ENCODE measurements at places on chromosomes 4 and X. TPM values are rescaled to one million over a fixed set of nuclear protein-coding genes. Genes with fewer than 3 reads are reported as not detected.

GPRASP3 gene
- 19.4 TPM for total RNA-seq

- DNase-seq, result peak; percentile 24
Measured at GRCh38 chr4:54090804-54091623, 8.9 kb upstream of the GSX2 start.

DNA sequence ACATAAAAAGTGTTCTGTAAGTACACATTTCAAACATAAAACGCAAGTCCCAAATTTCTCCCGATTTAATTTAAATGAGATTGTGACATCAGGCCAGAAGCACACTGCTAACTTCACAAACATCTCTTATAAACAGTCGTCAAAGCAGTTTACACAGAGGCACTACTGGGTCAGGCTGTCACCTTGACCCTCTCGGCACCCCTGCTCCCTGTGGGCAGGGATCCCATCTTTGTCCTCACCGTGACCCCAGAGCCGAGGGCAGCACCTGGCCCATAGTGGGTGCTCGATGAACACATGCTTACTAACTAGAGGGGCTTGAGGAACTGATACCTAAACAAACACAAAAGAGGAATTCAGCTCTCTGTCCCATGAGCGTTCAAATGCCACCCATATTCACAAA, 22.2 kb downstream of the QDPR start:
- no peak for DNase-seq

DNA sequence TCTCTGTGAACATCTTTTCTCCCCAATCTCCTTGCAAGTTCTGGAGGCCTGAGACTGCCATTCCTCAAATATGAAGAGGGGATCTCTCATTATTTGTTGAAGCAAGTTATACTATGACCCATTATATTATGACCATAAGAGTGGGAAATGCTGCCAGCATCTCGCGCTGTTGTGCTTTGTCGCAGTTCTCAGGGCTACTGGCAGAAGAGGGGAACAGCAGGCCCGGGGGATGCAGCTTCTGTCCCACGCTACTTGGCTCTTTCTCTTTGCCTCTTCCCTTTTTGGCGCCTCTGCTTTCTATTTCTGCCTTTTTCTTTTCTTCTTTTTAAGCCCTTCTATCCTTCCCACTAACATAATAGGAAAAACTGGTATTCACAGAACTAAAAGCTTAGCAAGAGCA, 64.2 kb downstream of the GEMIN8 start:
- DNase-seq, result no peak

ETFDH gene
- 11.5 TPM for total RNA-seq

- DNase-seq, result no peak
Measured at GRCh38 chrX:52811065-52811625, at the start of gene XAGE5. XAGE5 (plus strand) TSS chrX:52811287; CDS start chrX:52812567, 1,280 bp downstream.

DNA sequence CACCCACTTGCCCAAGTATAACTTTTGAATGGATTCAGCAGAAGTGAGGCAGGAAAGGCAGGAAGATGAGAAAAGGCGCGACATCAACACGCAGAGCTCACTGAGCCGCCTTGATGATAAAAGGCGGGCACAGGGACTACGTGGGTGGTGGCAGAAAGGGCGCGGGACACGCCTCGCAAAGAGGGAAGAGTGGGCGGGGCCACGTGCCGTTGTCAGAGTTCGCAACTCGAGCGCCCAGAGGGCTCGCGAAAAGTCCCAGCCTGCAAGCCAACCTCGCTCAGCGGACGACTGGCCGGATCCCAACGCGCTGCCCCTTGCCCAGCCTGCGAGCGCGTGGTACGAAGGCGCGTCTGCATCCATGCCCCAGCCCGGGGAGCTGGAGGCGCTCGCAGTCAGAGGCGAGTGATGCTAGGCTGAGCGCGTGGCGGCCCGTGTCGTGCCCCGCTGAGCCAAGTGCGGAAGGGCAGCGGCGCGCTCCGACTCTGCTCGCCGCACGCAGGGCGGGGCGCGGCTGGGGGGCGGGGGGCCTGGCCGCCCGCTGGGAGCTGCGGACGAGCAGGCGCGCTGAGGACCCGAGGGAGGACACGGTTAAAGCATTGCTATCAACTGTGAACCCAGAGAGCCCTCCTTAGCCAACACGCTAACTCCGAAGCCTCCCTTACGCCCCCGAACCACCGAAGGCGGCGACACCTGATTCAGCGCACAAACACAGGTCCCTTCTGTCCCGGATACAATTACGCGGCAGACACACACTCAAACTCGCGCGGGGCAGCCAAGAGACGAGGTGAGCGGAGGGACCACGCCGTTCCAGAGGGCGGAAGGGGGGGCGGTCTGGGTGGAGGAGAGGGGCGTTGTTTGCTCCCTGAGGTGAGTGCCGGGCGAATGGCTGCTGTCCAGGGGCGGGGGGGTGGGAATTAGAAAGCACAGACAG, at the start of gene UGT8:
Gene UGT8 (plus strand): TSS at position 617 of the 931 bp plus-strand sequence. CDS start 24,074 bp downstream, outside the sequence.
- DNase-seq, result peak; percentile 74

- no peak for DNase-seq
Measured at GRCh38 chr4:177320721-177321120, 11.0 kb downstream of the NEIL3 start.

DNA sequence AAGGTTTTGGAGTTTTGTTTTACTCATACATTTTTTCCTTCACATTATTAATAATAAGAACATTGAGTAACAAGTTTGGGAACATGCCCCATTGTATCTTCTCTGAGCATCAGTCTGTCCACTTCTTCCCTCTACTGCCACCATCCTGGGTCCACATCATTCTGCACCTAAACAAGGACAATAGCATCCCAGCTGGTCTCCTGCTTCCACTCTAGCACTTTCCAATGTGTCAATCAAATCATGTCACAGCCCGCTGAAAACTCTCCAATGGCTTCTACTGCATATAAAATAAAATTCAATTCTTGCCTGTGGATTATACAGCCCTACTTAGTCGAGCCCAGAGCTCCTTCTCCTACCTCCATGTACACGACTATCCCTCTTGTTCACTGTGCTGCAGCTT, 66.8 kb upstream of the RBPJ start:
- DNase-seq, result no peak

RAB33B gene
- 5.0 TPM for total RNA-seq

NPFFR2 gene
- total RNA-seq, result not detected

DNA sequence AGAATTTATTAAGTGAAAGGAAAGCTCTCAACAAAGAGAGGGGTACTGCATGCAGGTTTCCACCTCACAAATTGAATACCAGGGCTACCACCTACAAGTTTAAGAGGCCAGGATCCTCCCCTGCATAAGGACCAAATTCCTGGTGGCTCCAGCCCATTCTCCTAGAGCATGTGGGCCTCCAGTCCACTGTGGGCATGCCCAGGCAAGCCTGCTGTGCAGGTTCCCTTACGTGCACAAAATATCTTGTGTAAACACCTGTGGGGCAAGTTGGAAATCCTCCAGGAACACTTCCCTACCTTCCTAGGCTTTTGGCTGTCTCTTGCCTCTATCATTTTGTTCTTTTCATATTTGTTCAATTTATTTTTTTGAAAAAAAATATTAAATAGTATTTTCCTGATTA, 724.3 kb downstream of the ARAP2 start:
- DNase-seq, result no peak

PDLIM3 gene
- total RNA-seq, result 262 TPM

- no peak for DNase-seq
Measured at GRCh38 chr4:173424899-173425805, 26.2 kb upstream of the SCRG1 start.

- DNase-seq, result peak; percentile 75
Measured at GRCh38 chrX:16436348-16437188, 213.4 kb upstream of the S100G start.

GRCh38 chr4:46016306-46016705, 107.5 kb downstream of the GABRG1 start:
- no peak for DNase-seq

GRCh38 chrX:69138512-69138911, 26.7 kb downstream of the PJA1 start:
- DNase-seq, result no peak

- no peak for DNase-seq
Measured at GRCh38 chr4:22689428-22689827, 3.3 kb upstream of the GBA3 start.

GRCh38 chr4:80989921-80990544, 40.5 kb upstream of the BMP3 start:
- DNase-seq, result no peak

DCX gene
- total RNA-seq, result 614 TPM

PCSK1N gene
- 127 TPM for total RNA-seq

PAGE2B gene
- total RNA-seq, result not detected

GRCh38 chrX:19188566-19188965, 66.3 kb upstream of the ADGRG2 start:
- DNase-seq, result no peak

CXorf65 gene
- total RNA-seq, result not detected

PCDH18 gene
- 7.4 TPM for total RNA-seq

GRCh38 chr4:145614233-145614610, 5.0 kb upstream of the MMAA start:
- DNase-seq, result no peak

DNA sequence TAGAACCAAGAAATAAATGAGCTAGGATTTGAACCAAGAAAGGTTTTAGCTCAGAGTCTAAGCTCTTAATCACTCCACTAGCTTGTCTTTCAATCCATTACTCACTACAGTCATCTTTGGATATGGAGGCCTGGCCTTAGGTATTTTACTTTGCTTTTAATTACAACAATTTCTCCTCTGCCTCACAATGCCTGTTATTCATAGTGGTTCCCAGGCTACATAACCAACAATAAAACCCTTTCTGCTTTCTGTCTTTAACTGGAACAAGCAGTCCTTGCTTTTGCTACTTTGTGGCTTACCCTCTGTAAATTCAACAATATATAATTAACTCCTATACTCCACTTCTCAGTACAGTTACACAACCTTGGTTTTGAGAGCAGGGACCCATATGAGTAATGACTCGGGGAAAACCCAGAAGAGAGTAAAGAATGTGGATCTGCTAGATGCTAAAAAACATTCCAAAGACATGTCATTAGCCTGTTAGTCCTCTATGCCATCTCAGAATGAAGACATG, 94.7 kb upstream of the NAP1L5 start:
- no peak for DNase-seq

GRCh38 chr4:23022032-23022431, 329.3 kb downstream of the GBA3 start:
- no peak for DNase-seq

- DNase-seq, result peak; percentile 76
Measured at GRCh38 chr4:107034091-107034995, 1.8 kb downstream of the DKK2 start.

GRCh38 chr4:39970671-39971640, 6.8 kb downstream of the PDS5A start:
- no peak for DNase-seq

- DNase-seq, result no peak
Measured at GRCh38 chr4:85369703-85370380, 105.1 kb upstream of the ARHGAP24 start.

DNA sequence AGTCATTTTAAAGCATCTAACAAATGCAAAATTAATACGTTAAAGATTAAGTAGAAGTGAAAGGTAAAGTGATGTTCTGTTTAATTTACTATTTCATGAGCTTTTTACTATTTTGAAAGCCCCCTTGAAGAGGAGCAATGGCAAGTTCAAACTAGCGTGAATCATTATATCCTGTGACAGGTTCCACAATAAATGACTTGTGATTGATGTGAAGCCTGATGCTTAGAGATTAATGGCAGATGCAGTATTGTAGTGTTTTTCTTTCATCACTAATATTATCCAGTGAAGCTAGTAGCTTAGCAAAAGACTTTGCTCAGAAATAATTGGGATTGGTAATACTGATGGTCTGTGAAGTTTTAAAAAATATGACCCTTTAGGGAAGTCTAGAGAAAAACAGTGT, 57.3 kb downstream of the STOX2 start:
- no peak for DNase-seq

ERCC6L gene
- 1.2 TPM for total RNA-seq

- DNase-seq, result no peak
Measured at GRCh38 chr4:152972821-152973628, 36.9 kb downstream of the FHDC1 start.

- peak; percentile 89 for DNase-seq
Measured at GRCh38 chrX:47658684-47659420, at the start of gene UXT. UXT (minus strand) TSS chrX:47659180; CDS start chrX:47658927, 253 bp downstream.

TMPRSS11B gene
- total RNA-seq, result not detected

CITED1 gene
- total RNA-seq, result 42.7 TPM

GPR143 gene
- not detected for total RNA-seq

REPS2 gene
- 3.1 TPM for total RNA-seq

- DNase-seq, result no peak
Measured at GRCh38 chr4:15953625-15954024, 9.3 kb downstream of the FGFBP2 start.

- DNase-seq, result no peak
Measured at GRCh38 chr4:106595906-106596305, 227.3 kb upstream of the GIMD1 start.

GRCh38 chr4:11597506-11597905, 168.8 kb upstream of the HS3ST1 start:
- no peak for DNase-seq

- DNase-seq, result no peak
Measured at GRCh38 chr4:21638171-21638725, 310.3 kb downstream of the KCNIP4 start.
